ENCODE measurements at places on chromosomes 16 and 17. TPM values are rescaled to one million over a fixed set of nuclear protein-coding genes. Genes with fewer than 3 reads are reported as not detected.
A peak's percentile ranks its signal among the peaks of the same experiment; 100 is the strongest.

ITGB4 gene
- 153 TPM for total RNA-seq

CDK5RAP3 gene
- total RNA-seq = 215 TPM

MYH8 gene
- not detected for total RNA-seq

CFAP52 gene
- not detected for total RNA-seq

DNA sequence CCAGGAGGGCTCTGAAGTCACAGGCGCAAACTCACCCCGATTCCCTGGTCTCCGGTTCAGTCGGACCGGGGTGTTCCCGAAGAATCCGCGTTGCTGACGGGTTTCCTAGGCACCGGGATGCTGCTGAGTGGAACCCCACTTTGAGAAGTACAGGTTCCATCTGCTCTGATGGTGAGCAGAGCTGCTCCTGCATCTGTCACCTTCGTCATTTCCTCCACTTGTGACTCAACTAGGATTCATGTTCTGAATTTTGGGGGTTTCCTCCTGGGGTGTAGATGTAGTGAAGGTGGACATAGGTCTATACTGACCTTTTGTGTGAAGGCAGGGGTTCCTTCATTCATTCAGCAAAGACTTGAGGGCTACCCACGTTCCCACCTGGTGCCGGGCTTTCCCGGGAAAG is 25.0 kb downstream of the LGALS3BP start:
- DNase-seq = no peak

NOG gene
- total RNA-seq = not detected

DNA sequence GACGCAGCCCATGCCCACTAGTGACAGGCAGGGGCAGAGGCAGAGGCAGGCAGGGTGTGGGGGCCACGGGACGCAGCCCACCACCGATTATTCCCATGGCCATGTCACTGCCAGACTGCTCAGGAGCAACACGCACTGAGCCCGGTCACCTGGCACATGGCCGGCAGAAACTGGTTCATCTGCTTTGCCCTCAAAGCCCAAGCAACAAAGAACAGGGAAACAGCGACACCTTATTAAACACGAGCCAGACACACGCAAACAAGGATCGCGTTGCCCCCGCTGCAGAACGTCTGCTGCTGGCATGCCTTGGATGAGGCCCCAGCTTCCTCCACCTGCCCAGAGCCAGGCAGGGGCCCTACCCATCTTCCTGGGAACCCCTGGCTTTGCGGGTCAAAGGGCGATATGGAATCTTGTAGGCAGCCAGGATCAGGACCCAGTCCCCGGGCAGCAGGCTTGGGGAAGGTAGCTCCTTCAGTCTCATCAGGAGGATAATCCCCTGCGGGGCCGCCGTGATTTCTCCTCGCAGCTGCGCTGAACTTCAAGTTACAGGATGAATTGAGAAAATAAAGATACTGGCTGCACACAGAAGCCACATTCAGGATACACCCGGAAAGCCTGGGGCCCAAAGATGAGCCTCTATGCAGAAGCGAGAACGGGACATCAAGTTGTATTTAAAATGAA is 4.8 kb downstream of the TBC1D16 start:
- peak; percentile 80 for DNase-seq

- DNase-seq = no peak
Observed at GRCh38 chr17:53092072-53092471, 730.7 kb upstream of the KIF2B start.

CCL1 gene
- total RNA-seq = not detected

DNA sequence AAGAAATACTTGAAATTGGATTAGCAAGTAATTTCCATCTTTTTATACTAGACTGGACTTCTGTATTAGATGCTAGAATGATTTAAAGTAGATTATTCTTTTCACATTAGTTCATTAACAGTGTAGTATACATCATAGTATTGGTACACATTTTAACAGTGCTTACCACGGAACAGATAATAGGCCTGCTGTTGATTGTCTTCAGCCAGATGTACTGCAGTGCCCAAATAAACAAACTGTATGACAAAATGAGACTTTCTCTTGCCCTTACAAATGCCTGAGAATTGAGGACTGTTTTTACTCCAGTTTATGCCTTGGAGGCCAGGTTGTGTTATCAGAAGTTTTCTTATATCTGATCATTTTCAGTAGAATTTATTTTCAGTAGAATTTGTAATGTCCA is 631 bp downstream of the EVI2A start:
- no peak for DNase-seq

ZDHHC1 gene
- total RNA-seq = 9.2 TPM

GRCh38 chr17:57009737-57010445 is 32.0 kb downstream of the SCPEP1 start:
- DNase-seq = peak; percentile 78

GRCh38 chr16:64738321-64738960 is 383.4 kb downstream of the CDH11 start:
- DNase-seq = no peak

SMTNL2 gene
- 1.1 TPM for total RNA-seq

DNA sequence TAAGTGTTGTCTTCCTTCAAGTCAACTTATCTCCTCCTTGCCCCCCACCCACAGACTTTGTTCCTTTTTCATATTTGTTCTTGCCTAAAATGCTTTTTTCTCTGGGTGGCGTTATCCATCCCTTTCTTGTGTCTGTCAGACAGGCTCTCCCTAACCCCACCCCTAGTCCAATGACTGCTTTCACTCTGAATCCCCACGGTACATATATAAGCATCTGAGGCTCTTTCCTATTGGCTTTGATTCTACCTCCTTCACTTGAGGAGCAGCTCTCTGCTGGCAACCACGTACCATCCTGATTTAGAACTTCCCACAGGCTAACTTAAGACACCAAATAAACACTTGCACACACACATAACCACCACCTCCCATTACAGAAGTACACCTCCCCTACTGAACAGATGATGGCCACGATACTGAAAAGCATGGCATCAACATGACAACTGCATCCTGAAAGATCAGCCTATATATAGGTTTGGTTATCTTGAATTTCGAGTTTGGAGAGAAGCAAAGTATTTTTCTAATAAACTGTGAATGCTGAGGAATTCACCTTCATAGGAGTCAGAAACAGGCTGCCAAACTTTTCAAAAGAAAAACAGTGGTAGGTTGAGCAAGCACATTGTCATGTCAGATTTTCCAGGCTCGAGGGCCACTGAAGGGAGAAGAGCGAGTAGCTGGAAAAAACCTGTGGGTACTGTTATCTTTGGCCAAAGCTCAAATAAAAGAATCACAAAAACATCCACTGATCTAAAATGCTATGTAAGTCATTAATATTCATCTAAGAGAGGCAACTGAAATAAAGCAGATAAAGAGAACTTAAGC is 24.3 kb downstream of the STAT3 start:
- no peak for DNase-seq

Measured in mucosa of descending colon (tissue), 3 donors.